ENCODE measurements at places on chromosomes 2 and 18.

DNA sequence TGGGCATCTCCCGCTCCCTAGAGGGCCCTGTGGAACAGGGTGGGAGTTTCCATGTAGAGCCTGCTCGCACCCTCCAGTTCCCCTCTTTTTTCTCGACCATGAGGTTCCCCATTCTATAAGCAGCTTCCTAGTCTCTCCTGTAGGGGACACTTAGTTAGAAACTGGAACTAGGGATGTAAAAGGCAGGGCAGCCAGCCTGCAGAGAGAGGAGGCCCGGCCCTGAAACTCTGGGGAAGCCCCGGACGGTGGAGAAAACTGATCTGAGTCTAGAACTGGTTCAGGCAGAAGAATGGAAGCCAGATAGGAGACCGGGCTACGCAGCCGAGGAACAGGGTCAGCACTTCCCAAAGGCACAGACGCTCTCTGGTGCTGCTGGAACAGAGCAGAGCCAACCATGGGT is 51.6 kb upstream of the ATG16L1 start:
- DNase-seq = no peak

- no peak for DNase-seq
These were observed 5.5 kb upstream of the CYP27A1 start for GRCh38 chr2:218776488-218776887.

GRCh38 chr2:112480530-112481049 is 1.4 kb upstream of the TTL start:
- DNase-seq = peak; percentile 39

GRCh38 chr18:56901919-56902318 is 245.0 kb upstream of the BOD1L2 start:
- no peak for DNase-seq

DNA sequence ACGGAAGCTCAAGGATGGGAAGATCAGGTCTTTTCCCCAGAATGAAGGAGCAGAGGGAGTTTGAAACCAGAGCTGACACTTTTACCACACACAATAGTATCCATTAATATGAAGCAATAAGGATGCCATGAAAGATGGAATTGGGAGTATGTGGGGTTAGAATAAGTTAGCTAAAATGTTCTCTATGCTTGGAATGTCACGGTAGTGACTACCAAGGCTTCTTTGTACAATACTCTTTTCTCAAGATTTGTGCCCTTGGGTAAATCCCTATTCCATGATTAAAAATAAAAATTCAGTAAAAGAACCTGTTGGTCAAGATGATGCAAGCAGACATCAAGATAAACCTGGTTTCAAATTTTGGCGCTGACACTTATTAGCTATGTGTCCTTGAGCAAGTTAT is 75.0 kb downstream of the NRXN1 start:
- DNase-seq = no peak

GRCh38 chr2:130393318-130393910 is 37.6 kb downstream of the PTPN18 start:
- peak; percentile 80 for DNase-seq

DNA sequence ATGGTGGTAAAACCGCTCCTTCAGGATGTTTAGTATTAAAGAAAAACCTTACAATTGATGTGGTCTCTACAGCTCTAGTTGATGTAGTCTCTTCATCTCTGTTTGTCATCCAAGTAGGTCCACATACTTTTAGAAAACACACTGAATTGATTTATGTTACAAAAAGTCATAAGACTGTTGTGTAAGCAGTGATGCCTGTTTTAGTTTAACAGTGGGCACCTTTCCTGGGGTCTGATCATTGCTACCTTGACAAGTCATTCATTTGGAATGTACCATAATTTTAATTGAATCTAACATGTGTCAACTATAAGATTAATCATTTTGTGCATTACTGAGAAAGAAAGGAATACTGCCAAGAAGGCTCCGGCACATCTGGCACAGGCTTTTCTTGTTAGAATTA is 34.3 kb downstream of the GIGYF2 start:
- peak; percentile 27 for DNase-seq

GRCh38 chr18:52216666-52217065 is 123.3 kb upstream of the DCC start:
- no peak for DNase-seq

DNA sequence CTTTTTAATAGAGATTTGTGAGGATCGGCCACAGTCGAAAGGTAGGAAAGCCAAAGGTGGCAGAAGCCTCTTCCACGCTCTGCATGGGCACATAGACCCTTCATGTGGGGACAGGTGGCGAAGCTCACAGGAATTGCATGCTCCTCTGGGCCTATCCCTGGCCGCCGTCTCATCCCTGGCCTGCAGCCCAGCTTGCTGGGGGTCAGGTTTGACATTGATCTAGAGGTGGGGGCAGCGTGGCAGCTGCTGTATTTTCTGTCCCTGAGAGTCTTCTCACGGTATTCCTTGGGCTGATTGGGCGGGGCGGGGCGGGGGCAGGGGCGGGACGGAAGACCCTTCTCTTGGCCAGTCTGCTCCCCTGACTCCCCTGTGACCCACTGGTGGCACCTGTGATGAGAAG is 48.9 kb downstream of the STK25 start:
- DNase-seq = no peak

DNA sequence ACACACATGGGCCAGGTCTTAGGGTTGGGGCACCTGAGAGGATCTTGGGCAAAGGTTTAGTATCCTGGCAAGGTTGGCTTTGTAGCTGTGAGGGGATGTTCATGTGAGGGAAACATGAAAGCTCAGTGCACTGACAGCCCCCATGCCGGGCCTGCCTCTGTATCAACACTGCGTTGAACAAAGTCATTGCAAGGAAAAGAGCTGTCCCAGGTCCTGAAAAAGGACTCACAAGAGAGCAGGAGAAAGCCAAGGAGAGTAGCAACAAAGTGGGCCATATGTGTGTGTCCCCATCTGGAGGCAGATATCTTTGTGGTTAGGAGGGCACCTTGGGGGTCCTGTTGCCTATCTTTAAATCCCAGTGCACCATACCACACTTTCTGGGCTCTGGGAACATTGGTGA is 237.8 kb upstream of the THSD7B start:
- DNase-seq = peak; percentile 9

- no peak for DNase-seq
These were observed 288.8 kb upstream of the PIK3C3 start for GRCh38 chr18:41666231-41666630.

DNA sequence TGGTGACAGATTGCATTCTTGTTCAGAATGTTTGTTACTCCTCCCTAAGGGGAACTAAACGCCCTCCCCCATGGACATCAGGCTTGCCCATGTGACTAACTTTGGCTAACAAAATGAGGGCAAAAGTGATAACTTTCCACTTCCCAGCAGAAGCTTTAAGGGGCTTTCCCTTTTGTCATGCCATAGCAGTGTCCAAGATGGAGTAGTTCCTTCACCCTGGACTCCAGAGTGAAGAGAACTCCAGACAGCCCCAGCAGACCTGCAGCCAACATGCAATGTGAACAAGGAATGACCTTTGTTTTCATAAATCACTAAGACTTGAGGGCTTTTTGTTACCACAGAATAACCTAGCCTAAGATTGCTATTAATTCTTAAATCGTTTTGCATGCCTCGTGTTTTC is 163.5 kb downstream of the ZEB2 start:
- no peak for DNase-seq

GRCh38 chr2:105836840-105837692 is 92.4 kb downstream of the NCK2 start:
- no peak for DNase-seq

DNA sequence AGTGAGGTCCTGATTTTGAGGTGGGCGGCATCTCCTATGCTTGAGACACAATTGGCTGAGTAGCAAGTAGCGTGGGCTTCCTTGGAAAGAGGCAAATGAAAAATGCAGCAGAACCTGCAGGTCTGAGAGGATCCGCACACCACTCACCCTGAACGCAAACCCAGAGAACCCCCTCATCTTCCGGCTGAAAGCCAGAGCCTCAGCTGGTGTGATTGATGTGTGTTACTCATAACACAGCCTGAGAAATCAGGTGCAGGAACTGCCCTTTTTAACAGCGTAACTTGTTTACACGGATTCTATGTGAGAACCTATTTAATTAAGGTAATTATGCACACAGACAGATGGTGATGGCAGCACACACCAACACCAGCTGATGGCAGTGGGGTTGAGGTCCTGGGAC is 123.4 kb downstream of the MRO start:
- DNase-seq = no peak

- no peak for DNase-seq
These were observed 296.7 kb downstream of the LPIN1 start for GRCh38 chr2:12043131-12043530.

DNA sequence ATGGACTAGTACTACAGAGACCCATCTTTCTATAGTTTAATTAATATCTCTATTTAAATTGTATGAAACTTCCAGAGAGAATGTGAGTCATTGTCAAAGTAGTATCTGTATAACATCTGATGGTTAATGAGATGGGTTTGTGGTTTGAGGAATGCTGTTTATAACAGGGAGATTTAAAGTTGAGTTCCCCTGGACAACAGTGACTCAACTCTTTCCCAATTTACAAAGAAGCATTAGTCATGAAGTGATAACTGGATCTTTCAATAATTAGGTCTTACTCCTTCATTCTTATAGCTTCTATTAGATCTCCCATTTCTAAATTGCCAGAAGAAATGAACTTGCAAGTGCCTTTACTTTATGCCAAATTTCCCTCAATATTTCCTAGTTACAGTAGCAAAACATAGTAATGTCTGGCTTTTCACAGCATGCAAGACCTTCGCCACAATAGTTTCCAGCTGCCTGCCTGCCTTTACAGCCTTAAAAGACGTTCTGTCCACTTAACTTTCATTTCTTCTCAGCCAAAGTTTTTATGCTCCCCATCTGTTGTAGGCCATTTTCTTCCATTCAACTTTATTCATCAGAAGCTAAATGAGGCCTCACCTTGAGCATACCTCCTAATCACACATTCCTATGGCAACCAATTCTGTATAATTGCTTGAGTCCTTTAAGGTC is 47.7 kb upstream of the WDR75 start:
- peak; percentile 94 for DNase-seq

DNA sequence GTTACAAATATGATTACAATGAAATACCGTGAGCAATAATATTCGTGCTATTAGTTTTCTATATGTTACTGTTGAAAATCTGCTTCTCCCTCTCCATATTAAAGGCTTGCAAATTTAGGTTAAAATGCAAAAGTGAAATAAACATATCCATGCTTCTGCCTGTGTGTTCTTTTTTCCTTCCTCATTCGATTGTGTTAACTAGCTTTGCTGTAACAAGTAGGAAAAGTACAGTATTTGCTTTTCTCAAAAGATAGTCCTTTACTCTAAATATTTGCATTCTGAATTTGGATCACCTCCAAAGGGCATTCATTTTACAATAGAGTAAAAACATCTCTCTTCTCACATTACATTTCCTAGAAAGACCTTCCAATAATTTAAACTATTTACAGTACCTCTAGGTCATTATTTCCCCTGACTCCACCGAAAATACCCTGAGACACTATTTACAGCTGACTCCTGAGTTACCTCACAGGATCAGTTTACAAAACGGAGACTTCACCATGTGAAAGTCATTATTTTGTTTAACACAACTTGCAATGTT is 835.0 kb upstream of the FANCL start:
- no peak for DNase-seq

- peak; percentile 45 for DNase-seq
These were observed 127.4 kb downstream of the DPP4 start for GRCh38 chr2:161946489-161947107.
